ENCODE measurements at places on chromosomes 2 and 18.

DNA sequence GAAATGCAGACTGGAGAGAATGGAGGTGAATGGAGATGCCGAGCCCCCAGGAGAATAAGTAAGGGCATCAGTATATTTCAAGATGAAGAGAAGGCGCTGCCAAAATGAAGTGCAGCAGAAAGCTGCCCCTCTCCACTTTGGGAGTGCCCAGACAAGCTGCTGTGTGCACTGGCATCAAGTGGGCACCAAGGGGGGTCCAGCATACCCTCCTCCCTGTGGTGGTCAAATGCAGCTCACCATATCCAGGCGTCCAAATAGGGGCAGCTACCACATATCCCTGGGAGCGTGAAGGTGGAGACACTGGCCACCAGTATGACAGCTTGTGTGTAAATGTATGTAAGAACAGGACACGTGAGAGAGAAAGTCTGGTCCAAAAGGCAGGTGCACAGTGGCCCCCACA lies 236.6 kb downstream of the KLHL29 start:
- no peak for DNase-seq

DNA sequence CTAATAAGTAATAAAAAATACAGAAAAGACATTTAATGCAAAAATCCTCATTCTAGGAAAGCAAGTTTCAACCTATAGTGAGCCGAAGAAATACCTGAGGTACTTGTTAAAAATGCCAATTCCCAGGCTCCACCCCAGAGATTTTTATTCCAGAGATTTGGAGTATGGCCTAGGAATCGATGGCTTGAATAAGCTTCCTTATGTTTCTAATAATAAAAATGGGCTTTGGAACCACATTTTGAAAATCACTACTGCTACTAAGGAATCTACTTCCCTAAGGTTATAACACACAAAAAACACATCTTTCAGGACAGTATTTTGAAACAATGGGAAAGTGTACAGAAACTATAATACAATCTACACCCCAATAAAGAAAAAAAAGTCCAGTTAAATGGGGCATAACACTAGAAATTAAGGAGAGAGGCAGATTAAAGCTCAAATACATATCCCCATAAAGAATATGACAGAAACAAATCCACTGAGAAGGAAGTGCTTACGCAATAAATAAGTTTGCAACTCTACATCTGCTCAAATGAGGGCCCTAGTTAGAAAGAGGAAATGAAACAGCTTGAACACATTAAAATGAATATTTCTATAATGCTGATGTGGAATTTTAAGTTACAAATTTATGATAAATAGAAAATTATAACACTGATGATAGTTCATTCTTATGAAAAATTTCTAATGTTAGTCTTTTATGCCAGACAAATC lies 103.7 kb downstream of the EPB41L3 start:
- DNase-seq: peak; percentile 77

DNA sequence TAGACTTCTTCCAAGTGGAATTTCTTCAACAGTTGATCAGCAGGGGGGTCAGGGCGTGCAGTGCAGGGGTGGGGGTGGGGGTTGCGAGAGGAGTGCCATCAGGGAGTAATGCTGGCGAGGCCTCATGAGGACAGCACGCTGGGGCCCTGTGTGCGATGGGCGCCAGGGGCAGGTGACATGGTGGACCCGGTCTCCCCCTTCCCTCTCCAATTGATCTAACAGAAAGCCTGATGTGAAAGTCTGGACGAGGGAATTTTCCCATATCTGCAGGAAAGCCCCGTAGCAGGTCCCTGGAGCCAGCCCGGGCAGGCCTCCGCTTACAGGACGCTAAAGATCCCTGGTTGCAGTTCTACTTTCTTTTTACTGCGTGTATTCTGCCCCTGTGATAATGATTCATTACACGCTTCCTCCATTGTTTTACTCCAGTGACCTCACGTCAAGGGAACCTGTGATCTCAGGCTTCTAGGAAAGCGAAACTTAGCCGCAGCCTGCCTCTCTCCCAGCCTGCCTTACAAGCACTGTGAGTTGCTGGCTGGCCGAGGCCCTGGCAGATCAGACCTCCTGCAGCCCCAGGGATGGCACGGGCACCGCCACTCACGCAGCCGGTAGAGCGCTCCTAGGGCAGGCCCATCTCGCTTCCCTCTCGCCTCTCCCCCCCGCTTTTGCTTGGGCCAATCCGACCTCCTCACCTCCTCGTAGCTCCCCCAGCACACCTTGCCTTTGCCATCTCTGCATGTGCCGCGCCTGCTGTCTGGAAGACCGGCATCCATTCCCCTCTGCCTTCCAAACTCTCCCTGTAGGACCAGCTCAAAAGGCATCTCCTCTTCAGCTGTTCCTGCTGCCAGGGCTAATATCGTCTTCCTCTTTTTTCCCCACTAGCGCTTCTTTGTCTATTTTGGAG lies 19.2 kb downstream of the NEURL3 start:
- DNase-seq: no peak

GRCh38 chr2:120995152-120995551 lies 259.5 kb downstream of the GLI2 start:
- no peak for DNase-seq

- DNase-seq: no peak
Observed at GRCh38 chr2:237865623-237866041, 6.2 kb downstream of the RAMP1 start.

DNA sequence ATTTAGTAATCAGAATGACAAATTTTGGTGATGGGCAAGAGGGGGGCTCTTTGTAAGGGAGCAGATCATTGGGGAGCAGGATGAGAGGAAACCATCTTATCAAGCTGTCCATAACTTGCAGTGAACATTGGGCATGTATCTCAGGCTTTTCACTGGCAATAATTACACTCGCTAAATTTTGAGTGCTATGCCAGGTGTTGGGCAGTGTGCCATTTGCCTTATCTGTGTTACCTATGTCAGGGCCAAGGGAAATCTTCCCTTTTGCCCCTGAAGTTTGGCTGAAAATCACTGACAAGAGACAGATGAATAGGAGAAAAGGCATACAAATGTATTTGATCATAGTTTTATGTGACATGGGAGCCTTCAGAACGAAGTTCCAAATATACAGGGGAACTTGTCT lies 39.0 kb downstream of the NOSTRIN start:
- DNase-seq: no peak

DNA sequence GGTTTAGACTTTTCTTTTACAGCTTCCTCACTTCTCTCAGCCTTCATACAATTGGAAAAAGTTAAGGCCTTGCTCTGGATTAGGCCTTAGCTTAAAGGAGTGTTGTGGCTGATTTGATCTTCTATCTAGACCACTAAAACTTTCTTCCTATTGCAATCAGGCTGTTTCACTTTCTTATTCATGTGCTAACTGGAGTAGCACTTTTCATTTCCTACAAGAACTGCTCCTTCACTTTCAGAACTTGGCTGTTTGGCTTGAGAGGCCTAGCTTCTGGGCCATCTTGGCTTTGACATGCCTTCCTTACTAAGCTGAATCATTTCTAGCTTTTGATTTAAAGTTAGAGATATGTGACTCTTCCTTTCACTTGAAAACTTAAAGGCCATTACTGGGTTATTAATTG lies 114.3 kb downstream of the ARHGEF4 start:
- no peak for DNase-seq

GRCh38 chr2:63378589-63378988 lies 209.7 kb downstream of the WDPCP start:
- DNase-seq: peak; percentile 17

GRCh38 chr2:133635131-133635530 lies 66.9 kb upstream of the NCKAP5 start:
- DNase-seq: no peak

GRCh38 chr2:24482251-24482971 lies 8.6 kb upstream of the NCOA1 start:
- no peak for DNase-seq

DNA sequence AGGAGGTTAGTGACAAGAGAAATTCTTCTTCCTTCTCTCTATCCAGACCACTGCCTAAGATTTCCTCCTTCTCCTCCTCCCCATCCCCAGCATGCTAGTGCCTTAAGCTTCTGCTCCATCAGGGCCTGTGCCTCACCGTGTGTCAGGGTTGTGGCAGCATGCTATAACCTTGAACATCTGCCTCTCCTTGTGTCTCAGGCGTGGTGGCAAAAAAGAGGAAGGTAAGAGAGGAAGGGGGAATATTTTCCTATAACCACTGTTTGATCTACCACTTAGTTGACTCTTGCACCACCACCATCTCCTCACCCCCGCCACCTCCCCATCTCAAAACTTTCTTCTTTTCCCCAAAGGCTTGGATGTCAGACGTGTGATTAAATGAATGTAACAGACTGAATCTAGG lies 38.3 kb upstream of the PEX13 start:
- peak; percentile 50 for DNase-seq

- DNase-seq: no peak
Observed at GRCh38 chr2:200509235-200509611, 645 bp downstream of the KCTD18 start.

- no peak for DNase-seq
Observed at GRCh38 chr18:2662990-2663389, 7.5 kb downstream of the SMCHD1 start.

- peak; percentile 51 for DNase-seq
Observed at GRCh38 chr2:88053296-88053695, 2.3 kb downstream of the KRCC1 start.

- DNase-seq: no peak
Observed at GRCh38 chr2:190043441-190043840, 19.1 kb downstream of the MSTN start.

- no peak for DNase-seq
Observed at GRCh38 chr18:57898506-57899124, 95.5 kb upstream of the ATP8B1 start.

DNA sequence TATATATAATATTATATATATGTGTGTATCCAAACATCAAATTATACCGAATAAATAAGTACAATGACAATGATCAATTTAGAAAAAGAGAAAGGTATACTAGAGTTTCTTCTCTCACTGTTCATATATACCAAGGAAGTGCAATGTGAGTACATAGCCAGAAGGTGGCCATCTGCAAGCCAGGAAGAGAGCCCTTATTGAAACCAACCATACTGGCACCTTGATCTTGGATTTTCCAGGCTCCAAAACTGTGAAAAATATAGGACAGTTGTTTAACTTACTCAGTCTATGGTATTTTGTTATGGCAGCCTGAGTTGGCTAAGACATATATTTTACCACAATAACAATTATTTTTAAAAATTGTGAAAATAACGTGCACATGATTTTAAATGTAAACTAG lies 1490.2 kb upstream of the SLC39A10 start:
- DNase-seq: peak; percentile 11

DNA sequence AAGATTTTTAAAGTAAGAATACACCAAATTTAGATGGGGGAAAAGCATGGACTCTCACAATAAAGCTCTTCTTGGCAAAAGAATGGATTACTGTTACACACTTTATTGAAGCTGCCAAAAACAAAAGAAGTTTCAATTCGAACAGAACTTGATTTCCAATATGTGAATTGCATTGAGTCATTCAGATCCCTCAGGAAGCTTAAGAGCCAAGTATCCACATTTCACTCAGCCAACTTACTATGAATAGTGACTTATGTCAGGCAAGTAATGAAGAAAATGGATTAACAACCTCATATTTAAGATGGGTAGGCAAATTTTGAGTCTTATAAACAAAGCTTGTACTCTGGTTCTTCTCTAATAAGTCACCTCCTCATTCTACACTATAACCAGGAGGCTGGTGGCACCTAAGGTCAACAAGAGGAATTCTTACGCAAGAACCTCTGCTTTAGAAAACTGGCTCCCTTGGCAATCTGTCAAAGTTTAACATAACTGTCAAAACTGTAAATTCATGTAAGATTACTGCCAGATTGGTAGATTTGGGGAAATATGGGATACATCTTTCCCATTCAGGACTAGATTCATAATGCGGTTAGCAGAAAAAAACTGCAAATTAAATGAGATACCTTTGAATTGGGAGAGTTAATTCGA lies 6.0 kb downstream of the HADHA start:
- DNase-seq: peak; percentile 26

DNA sequence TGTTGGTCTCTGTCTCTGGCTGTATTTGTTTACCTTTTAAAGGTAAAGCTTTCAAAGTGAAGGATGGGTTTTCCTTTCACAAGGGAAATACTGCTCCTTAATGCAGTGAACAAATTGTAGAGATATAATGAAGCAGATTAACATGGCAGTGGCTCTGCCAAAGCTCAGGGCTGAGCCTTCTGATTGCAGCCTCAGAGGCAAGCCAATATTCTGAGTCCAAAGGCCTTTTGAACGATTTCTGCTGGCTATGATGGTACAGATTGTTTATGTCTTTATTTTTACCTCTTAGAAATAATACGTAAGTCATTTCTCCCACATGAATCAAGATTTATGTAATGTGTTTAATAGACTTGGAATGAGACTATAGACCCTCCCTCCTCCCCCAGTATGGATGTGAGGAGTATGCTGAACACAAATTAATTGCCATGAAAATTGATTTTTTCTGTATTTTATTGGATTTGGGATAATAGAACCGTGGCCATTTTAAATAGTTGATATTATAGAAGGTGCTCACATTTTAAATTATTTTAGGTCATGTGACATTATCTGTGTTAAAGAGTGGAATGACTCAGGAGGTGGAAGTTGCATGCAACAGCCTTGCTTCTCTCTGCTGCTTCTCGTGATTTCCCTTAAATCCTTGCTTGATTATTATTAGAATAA lies 772 bp downstream of the SCN2A start:
- no peak for DNase-seq

GRCh38 chr2:105179469-105180372 lies 61.8 kb upstream of the GPR45 start:
- DNase-seq: peak; percentile 13

- no peak for DNase-seq
Observed at GRCh38 chr18:31429623-31430022, 17.9 kb upstream of the DSG3 start.

DNA sequence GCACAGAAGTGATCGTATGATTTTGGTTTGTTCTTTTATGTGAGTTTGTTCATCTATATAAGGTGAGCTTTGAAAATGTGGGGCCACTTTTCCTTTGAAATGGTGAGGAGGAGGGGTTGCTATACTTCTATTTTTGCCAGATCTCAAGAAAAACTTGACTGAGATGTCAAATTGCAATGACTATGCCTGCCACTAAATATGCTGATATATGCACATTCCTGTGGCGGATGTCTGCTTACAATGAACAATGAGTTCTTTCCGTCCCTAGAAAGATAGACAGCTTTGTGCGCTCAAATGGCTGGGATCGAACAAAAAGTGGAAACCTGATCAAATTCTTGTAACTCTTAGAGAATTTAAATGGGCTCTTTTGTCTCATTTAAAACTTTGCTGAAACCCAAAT lies 28.7 kb downstream of the MYT1L start:
- no peak for DNase-seq

GRCh38 chr18:50862401-50862800 lies 16.5 kb upstream of the ME2 start:
- peak; percentile 78 for DNase-seq

DNA sequence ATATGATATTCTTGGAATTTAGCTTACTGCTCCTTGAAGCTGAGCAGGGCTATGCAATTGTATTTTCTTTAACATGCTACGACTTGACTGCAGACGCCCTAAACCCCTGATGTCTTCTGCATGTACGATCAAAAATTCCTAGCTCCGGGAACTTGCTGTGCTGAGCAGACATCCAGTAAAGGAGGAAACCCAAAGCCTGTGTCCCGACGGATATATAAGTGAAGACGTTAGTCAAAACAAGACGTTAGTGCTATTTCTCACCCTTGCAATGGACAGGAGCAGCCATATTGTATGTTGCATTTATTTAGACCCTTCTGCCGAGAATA lies 51.5 kb downstream of the SETBP1 start:
- no peak for DNase-seq
